ENCODE measurements at places on chromosomes 6 and 20.

DNA sequence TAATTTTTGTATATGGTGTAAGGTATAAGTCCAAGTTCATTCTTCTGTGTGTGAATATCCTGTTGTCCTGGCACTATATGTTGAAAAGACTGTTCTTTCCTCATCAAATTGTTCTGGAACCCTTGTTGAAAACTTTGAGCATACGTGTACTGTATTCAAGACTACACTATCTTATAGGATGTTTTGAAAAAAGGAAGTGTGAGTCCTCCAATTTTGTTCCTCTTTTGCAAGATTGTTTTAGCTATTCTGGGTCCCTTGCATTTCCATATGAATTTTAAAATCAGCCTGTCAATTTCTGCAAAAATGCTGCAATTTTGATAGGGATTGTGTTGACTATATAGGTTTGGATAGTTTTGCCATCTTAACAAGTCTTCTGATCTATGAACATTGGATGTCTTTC is 195.2 kb downstream of the BACH2 start:
- no peak for DNase-seq

DNA sequence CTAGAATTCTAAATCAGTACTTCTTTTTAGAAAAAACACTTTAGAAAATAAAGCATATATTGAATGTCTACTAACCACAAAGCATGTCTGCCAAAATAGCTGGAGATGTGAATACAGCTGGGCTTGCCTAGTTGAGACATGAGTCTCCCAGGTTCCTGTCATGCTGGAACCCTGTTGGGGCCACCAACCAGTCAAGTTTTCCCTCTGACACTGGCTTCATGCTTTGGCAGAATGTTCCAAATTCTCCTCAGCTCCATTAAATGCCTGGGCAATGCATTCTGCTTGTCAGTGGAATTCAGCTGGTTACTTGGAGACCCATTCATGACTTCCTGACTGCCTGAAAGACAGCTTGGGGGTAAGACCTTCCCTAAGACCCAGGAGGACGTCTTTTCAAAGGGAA is 87.2 kb downstream of the PRND start:
- DNase-seq, result no peak

GRCh38 chr6:148107911-148108310 is 234.7 kb upstream of the SASH1 start:
- no peak for DNase-seq

DNA sequence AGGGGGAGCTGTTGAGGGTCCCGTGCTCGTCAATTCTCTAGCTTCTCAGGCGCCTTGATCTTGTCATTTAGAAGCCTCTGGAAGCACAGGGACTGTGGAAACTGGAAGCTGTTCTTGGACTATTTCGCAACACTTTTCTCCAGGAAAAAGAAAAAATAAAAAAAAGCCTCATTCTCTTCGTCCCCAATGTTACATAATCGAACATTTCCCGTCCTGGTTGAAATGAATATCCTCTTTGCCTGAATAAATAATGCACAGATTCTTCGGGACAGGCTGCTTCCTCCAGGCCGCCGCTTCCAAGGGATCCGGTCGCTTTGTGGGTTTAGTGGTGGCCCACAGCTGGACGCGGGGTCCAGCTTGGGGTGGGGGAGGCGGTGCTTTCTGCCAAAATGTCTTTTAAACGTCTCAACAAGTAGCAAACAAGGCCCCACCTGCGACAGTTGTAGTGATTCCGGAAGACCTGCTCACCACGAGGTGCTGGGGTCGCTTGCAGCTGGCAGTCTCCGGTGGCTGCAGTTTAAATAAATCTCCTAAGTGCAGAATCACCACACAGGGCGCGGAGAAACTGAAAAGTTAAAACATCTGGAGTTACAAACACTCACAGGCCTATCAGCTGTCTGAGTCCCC is 125.9 kb upstream of the ESR1 start:
- DNase-seq, result peak; percentile 2

DNA sequence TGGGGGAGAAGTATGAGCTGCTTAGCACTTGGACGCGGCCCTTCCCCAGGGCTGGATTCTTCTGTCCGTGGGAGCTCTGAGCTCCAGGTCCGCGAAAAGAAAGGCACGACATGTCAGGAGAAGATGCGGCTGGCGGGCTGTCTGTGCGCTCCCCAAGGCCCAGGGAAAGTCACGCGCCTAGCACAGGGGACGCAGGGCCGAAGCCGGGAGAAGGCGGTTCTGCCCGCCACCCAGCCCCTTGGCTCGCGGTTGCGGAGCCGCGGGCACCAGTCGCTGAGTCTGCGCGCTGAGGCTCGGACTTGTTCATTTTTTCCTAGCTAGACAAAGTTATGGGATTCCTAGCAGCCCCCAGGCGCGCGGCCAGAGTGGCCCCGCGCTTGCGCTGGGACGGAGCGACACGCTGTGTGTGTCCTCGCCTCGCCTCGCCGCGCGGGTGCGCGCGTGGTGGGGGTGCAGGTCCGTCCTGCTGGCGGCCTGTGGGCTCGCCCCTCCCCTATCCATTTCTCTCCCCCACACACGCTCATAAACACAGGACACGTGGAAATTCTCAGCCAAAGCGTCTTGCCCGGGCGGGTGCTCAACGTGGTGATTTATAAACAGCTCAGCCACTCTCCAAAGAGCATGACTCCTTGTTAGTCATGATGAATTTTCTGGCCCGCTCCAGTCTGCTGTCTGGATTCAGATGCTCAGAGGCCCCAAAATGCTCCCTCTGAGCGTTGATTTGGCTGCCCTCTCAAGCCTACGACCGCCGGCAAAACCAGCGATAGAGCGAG is 1.9 kb upstream of the POU3F2 start:
- peak; percentile 87 for DNase-seq

GRCh38 chr6:25016014-25016720 is 80.4 kb upstream of the RIPOR2 start:
- DNase-seq, result no peak

DNA sequence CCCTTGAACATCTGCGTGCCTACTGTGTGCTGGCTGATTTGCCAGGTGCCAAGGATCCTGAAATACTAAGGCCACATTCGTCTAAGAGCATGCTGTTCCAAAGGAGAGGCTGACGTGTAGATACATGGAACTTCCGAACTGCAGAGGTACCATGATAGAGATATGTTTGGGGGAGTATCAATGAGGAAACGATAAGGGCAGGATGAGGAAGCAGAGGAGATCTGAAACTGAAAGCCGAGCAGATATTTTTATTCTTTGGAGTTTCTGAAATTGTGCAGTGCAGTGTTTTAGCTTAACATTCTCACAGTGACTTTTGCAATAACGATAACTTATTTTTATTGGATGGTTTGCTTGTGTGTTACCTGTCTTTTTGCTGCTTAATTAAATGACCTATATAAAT is 24.3 kb downstream of the BMP6 start:
- DNase-seq, result no peak

DNA sequence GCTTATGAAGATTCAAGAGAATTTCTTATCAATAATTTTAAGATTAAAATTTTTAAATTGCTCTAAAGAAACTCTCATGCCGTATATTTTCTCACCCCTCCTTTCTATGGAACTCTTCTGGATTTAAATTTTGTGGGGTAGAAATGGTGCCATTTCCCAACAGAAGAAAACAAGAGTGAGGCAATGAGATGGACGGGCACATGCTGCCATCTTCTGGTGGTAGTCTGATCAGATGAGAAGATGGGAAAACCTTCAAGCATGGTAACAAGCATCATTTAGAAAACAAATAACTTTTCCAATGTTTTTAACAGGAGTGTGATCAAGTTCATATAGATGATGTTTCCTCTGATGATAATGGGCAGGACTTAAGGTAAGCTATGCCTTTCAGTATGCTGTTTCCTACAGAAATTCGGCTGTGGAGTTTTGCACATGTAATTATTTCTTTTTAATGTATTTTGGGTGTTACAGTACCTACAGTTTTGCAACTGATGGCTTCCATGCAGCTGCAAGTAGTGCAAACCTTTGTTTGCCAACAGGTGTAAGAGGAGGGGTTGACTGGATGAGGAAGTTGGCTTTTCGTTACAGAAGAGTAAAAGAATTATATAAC is 271.4 kb downstream of the EYA4 start:
- DNase-seq, result peak; percentile 52

DNA sequence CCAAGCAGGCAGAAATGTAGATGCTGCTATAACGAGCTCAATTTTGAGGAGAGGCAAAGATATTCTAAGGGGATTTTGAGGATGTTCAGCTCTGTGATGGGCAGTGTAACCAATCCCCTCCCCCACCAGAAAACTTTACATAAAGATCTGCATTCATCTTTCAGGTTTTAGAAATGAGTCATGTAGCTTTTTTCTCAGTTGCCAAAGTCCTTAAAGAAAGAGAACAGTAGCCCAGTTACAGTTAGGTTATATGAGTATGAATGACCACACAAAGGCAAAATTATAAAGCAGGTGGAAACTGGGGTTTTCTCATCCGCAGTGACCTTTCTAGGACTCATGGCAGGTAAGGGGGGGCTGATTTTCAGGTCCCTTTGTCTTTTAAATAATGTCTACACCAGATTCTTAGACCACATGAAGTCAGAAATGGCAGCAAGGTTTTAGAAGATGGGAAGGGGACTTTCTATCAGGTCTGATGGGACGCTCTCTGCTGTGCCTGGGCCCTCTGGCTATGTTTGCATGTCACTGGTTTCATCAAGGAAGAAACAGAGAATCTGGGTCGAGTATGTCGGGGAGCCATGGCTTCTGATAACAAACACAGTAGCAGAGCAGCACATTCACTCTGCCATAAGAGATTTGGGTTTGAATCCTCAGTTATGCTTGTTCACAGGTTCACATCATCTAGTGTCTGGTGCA is 94.7 kb downstream of the CLIC5 start:
- no peak for DNase-seq

GRCh38 chr6:36735110-36736071 is 37.8 kb downstream of the RAB44 start:
- DNase-seq, result no peak

GRCh38 chr6:139124887-139125672 is 9.8 kb upstream of the HECA start:
- no peak for DNase-seq

GRCh38 chr6:24927985-24928745 is 7.6 kb downstream of the RIPOR2 start:
- DNase-seq, result no peak

Measured in midbrain (tissue), 1 donor.